ENCODE measurements at places on chromosomes 12 and 14.
A peak's percentile ranks its signal among the peaks of the same experiment; 100 is the strongest.

DNA sequence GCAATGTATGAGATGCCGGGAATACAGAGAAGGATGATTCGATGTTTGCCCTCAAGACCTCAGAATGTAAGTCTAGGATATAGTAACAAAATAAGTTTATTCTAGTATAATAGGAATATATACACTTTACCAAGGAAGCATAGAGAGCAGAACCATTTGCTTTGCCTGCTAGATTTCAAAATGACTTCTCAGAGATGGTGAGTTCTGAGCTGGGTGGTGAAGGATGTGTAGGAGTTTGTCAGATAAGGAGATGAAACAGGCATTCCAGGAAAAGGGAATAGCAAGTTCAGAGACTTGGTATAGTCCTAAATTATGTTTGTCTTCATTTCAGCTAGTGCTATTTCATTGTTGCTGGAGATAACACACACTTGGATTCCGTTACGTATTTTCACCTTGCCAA, 655.9 kb downstream of the DIO2 start:
- no peak for DNase-seq

- no peak for DNase-seq
These were observed 65.0 kb downstream of the CHST11 start for GRCh38 chr12:104521731-104522130.

- no peak for DNase-seq
These were observed 20.5 kb downstream of the FOXN4 start for GRCh38 chr12:109288571-109288970.

DNA sequence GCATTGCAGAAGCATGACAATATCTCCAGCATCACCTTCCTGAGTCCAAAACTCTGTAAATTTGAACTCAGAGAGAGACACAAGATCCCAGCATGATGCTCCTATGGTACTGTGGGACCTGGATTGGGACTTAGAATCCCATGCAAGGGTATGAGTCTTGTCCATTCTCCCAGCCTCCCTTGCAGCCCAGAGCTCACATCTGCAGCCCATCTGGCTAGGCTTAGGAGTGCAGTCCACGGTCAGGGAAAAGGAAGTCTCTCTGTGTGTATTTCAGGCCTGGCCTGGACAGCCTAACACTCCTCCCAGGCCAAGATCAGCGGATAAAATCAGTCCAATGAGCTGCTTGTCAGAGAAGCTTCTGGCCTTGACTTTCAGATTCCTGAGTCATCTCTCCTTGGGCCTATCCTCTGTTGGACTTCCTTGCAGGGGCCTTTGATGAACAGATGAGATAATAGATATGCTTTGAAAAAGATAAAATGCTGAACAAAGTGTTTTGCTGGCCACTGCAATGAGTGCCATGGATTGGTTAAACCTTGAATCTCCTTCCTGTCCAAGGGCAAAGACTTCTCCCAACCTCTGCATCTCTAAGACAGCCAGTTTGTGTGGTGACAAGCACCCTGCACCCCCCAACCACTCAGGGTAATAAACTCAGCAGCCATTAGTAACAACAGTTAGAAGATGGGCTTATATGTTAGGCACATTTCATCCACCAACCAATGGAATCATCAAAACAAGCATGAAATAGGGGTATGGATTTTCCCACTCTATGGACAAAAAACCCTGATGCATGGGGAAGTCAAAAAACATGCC, 412.8 kb upstream of the TBX3 start:
- no peak for DNase-seq

DNA sequence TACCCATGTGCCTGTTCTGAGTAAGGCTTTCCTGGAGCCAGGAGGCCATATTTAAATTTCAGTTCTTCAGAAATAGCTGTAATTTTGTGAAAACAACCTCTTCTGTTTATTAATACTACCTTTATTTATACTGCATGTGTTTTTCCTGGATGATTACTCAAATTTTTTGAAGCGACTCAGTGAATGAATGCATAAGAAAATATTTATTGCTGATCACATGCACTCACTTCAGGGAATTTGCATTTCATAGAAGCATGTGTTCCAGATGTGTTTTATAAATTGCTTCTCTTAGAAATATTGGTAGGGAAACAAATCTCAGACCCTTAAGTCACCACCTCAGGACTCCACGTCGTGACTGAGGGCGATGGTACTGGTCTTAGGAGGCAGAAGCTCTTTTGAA, 21.8 kb upstream of the DCN start:
- no peak for DNase-seq

- DNase-seq = peak; percentile 32
These were observed 2.7 kb downstream of the ACTN1 start for GRCh38 chr14:68976160-68977067.

DNA sequence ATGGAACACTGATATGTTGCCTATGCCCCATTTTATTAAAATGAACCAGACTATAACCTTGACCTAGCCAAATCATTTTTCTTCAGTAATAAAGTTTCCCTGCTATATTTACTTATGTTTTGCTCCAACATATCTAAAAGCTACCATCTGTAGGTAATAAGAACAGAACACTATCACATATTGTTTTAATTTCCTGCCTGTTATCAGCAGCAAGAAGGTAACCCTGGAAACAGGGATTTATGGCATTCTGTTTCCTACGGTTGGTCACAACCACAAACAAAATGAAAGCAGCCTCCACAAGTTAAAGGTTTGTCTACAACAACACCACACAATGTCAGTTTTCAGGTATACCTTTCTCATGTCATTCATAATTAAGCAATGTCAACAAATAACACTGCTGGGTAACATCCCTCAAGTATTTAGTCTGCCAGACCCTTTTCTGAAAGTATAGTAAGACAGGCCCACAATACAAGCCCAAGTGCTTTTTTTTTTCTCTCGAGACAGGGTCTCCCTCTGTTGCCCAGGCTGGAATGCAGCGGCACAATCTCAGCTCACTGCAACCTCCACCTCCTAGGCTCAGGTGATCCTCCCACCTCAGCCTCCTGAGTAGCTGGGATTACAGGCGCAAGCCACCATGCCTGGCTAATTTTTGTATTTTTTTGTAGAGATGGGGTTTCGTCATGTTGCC, 25.5 kb downstream of the GCH1 start:
- DNase-seq = no peak

- no peak for DNase-seq
These were observed 218.1 kb downstream of the CACNA1C start for GRCh38 chr12:2270846-2271245.

DNA sequence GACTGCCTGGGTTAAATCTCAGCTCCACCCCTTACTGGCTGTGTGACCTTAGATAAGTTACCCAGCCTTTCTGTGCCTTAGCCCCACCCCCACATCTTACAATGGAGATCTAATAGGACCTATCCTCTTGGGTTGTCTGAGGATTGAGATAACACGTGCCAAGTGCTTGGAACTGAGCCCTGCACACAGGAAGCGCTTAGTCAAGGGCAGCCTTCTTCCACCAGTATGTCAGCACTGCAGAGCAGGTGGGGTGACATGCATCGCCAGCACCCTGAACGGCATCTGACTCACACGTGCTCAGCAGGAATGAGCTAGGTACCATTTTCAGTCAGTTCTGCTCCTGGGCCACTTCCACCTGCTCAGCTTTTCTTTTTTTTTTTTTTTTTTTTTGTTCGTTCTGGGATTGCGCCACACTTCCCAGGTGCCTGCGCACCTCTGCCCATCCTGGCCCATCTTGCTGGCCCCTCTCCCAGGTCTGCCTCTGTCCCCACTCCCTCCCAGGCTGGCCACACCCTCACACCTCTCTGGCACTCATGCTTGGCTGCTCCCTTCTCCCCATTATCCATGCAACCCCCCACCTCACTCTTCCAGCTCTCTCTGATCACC, 19.6 kb downstream of the LGMN start:
- no peak for DNase-seq

DNA sequence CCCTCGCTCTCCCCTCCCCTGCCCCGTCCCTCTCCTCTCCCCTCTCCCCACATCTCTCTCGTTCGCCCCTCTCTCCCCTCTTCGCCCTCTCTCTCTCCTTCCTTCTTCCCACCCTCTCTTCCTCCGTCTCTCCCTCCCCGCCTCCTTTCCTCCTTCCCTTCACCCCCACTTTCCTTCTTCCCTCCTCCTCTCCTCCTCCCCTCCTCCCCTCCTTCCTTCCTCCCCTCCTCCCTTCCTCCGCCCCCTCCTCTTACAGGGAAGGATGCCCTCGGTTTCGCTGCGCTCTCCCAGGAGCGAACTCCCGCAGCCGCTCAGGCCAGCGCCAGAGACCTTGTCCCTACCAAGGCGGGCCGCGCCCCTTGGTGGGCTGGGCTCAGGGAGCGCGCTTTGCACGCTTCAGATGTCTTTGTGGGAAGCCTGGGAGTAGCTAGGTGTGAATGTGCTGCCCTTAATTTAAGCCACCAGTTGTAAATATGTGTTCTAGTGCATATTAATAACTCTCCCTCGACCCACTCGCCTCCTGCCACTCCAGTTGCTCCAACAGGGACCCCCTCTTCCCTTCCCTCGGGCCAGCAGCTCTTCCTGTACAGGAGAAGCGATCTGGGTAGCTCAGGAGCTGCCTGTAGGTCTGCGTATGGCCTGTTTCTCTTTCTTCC, 13.3 kb upstream of the MAP3K9 start:
- no peak for DNase-seq

DNA sequence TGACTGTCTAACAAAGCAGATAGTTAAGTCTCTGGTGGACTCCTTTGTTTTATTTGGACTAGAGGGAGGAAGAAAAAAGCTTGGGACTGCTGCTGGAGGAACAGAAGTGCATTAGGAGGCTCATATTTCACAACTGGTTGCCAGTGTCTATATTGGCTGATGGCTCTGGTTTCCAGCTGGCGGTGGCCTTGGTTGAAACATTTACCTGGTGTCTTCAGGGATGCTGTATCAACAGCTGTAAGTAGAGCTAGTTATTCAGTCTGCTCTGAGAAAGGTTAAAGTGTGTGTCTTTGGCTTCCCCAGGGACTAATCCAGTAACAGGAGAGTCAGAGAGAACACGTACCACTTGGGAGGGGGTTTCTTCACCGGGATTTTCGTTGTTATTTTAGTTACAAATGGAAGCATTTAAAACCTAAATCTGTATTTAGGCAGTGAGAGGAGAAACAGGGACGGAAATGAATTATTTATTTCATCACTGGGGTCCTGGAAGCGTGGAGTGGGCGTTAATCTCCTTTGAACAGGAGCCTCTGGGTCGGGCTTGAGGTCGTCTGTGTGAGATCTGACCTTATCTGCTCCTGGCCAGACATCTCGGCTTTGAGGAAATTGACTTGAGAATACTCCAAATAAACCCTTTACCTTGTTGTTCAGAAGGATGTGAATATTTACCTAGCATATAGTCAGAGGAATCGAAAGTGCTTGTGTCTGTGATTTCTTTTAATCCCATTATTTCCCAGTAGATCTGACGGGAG, 149.9 kb downstream of the NRXN3 start:
- no peak for DNase-seq

DNA sequence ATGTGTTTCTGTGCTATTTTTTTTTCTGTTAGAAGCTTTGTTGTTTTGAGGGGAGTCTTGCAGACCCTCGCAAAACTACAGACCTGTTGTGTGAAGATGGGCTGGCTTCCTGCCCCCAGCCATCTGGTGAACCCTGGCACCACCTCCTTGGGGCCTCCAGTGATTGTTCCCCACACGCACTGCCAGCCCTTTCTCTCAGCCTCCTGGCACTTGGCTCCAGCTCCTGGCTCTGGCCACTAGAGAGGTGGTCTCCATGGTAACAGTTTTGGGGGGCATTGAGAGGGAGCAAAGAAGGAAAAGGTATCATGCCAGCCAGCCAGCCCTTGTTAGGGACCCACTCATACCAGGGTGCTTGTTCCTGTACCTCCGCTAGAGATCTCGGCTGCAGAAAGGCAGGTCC, 176.4 kb upstream of the RPH3A start:
- DNase-seq = no peak

All from pons (tissue), 1 donor.